ENCODE measurements at places on chromosomes 7 and 10.

GRCh38 chr7:143434660-143435059 lies 8.6 kb upstream of the TAS2R60 start:
- DNase-seq: no peak

- DNase-seq: no peak
Measured at GRCh38 chr7:7702826-7703225, 15.6 kb downstream of the RPA3 start.

DNA sequence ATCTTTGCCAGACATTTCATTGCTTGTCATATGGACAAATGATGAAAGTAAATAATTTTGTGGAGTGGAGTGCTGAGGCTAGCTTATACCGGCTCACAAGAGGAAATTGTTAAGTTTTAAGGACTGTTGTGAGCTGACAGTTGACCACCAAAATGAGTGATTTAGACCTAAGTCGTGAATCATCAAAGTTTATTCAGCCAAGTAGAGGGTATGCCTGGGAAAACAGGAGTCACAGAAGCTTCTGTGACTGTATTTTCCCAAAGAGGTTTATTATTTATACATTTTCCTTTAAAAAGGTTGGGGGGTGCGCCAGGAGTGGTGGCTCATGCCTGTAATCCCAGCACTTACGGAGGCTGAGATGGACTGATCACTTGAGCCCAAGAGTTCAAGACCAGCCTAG lies 21.8 kb downstream of the MRPS24 start:
- DNase-seq: no peak

DNA sequence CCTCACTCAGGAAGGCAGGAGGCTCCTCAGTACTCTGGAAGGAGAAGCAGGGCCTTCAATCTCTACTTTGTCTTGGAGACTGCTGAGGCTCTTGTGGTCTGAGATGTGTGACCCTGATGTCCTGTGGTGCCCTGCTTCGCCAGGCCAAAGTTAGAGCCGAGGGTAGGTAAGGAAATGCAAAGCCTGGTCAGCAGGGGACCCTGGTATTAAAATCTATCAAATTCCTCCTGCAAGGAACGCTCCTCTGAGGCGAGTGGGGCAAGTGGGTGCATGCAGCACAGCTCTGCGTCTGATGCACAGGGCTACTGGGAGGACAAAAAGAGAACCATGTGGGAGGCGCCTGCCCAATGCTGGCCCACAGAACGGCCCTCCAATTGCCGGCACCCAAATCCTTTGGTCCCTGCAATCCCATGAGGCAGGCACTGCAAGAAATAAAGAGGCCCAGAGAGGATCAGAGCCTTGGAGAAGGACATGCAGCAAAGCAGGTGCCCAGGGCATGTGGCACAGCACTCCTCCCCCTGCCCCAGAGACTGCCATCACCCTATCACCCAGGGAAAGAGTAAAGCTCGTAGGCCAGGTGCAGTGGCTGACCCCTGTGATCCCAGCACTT lies 23.1 kb upstream of the ZMIZ1 start:
- DNase-seq: no peak

DNA sequence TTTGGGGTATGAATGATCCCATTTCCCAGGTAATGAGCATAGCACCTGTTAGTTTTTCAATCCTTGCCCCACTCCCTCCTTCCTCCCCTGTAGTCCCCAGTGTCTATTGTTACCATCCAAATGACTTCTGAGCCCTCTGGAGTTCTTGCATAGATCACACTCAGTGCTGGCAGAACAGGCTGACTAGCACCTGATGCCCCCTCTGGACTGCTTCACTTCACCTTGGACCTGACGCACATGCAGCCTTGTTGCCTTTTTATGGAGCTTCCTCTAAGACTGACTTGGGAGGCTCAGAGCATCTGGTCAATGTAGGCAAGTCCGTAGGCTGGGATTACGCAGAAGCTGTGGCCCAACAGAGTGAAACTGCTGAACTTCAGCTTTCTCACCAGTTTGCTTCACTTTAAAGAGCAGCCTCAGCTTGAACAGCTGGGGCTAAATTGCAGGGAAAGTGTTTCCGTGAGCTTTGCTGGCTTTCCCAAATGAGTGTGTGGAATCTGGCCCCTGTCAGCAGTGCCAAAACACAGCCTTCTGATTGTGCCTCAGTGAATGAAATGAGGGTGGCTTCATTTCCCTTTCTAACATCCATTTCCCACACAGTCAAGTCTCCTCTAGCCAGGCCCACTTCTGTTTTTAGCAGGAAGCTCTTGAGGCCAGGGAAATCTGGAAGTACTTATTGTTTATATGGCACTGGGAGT lies 48.5 kb downstream of the NXPH1 start:
- DNase-seq: no peak

GRCh38 chr10:43374194-43374593 lies 2.8 kb downstream of the FXYD4 start:
- no peak for DNase-seq

DNA sequence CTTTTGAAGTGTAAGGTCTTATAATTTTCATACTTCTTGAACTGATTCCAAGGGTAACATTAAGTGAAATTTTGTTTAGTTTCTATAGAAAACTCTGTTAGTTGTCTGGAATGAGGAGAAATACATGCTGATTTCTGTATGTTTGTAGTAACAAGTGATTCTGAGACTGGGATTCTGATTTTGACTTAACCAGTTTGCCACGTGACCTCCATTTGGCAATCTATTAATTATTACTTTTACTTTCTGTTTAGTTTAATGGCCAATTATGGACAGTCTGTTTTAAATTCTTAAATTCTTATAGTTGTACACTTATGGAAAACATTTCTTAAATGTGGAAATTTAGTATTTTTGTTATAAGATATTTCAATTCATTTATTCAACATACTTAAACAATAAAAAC lies 163.1 kb downstream of the ADK start:
- no peak for DNase-seq

Data from T-helper 1 cell (primary cell).